Glutamatergic neuron (in vitro differentiated cells): ENCODE measurements at places on chromosomes 2 and 18. TPM values are rescaled to one million over a fixed set of nuclear protein-coding genes. Genes with fewer than 3 reads are reported as not detected.

TRIM43 gene
- 2.3 TPM for total RNA-seq

DNA sequence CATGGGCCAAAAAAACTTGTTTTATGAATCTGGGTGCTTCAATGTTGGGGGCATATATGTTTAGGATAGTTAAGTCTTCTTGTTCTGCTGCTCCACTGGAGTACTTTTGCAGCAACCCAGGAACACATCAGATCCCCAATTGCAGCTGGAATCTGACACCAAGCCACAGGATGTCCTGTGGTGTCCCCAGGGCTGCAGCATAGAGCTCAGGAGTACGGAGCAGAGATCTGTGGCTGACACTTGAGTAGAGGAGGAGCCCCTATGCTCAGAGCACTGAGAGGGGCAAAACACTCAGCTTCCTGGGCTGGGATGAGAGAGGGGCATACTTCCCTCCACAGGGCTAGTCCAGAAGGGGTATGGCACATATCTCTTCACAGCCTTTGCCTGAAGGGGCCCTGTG is 138.9 kb upstream of the ERBB4 start:
- DNase-seq: no peak
- no peak overlapping the region for H3K27ac ChIP-seq
- H3K4me1 ChIP-seq: no peaks in the 10 kb centered on the region
- no peak overlapping the region for H3K4me3 ChIP-seq
- no peaks in the 10 kb centered on the region for H3K36me3 ChIP-seq
- no peaks in the 10 kb centered on the region for H3K27me3 ChIP-seq

DNA sequence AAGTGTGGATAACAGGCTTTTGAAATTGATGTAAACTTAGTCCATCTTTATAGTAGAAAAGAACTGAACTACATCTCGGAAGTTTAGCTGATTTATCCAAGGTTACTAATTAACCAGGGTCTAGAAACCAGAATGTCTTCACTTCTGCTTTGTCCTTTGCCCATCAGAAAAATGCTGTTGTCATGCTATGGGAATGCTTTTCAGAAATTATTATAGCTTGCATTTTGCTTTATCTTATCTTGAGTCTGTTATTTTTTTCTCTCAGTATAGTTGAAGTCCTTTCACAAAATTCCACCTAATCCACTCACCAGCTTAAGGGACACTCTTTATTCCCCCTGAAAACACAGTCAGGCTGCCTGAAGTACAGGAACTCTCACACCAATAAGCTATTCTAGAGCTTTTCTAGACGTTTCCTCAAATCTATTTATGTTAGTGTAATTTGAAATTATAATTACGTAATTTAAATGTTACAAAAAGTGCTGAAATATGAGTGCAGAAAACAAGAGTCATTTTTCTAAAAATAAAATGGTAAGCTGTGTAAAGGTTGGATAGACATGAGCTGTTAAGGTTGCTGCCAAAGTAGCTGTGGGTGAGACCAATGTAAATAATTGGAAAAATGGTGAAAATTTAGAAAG is 456.3 kb downstream of the TGIF1 start:
- no peak overlapping the region for H3K4me3 ChIP-seq
- H3K27ac ChIP-seq: no peak overlapping the region
- no peaks in the 10 kb centered on the region for H3K36me3 ChIP-seq
- peaks cover 2% of the 10 kb centered on the region for H3K4me1 ChIP-seq
- DNase-seq: no peak
- H3K27me3 ChIP-seq: no peaks in the 10 kb centered on the region

DNA sequence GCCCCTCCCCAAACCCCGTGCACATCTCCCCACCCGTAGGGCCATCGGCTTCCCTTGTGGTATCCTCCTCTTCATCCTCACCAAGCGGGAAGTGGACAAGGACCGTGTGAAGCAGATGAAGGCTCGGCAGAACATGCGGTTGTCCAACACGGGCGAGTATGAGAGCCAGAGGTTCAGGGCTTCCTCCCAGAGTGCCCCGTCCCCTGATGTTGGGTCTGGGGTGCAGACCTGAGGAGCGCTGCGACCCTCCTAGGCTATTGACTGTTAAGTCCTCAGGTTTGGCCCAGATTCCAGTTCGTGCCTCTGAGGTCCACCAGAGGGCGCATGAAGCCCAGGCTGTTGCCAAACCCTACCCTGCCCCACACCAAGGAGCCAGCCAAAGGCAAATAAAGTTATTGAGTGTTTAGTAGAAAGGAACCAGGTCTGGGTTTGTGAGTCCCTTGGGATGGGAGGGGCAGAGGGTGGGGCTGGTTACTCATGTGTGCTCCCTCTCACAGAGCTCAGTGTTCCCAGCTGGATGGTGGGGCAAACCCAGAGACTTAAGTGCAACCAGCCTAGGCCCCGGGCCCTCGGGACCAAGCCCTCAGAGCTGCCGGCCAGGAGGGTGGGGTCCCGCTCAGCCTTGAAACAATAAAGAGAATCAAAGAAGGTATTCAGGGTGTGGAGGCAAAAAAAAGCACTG is 2.4 kb downstream of the PNKD start:
- H3K4me3 ChIP-seq: peak overlapping the region; percentile 31
- H3K27me3 ChIP-seq: peaks cover 13% of the 10 kb centered on the region
- no peaks in the 10 kb centered on the region for H3K36me3 ChIP-seq
- peaks cover 33% of the 10 kb centered on the region for H3K4me1 ChIP-seq

DNA sequence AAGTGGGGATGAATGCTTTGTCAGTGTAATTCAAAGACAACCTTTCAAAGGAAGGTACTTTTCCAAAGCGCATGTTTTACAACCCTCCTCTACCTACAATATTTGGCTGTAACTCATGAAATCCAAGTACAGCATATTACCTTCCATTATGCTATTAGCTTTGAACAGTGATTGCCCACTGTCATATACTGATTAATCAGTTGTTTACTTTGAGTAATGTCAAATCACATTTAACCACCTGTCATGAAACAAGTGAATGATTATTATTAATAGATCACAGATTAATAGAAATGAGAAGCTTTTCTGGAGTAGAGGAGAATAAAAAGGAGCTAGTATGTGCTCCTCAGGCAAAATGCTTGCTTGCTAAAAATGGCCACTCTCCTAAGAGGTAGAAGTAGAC is 150.5 kb upstream of the SMAD7 start:
- peaks cover 8% of the 10 kb centered on the region for H3K36me3 ChIP-seq
- DNase-seq: no peak
- H3K27ac ChIP-seq: no peak overlapping the region
- H3K4me1 ChIP-seq: no peaks in the 10 kb centered on the region
- no peak overlapping the region for H3K4me3 ChIP-seq
- H3K27me3 ChIP-seq: no peaks in the 10 kb centered on the region

GRCh38 chr2:199851883-199852282 is 891 bp upstream of the FTCDNL1 start:
- H3K4me1 ChIP-seq: peaks cover 34% of the 10 kb centered on the region
- DNase-seq: no peak
- H3K27ac ChIP-seq: no peak overlapping the region
- H3K36me3 ChIP-seq: no peaks in the 10 kb centered on the region
- H3K4me3 ChIP-seq: no peak overlapping the region

DNA sequence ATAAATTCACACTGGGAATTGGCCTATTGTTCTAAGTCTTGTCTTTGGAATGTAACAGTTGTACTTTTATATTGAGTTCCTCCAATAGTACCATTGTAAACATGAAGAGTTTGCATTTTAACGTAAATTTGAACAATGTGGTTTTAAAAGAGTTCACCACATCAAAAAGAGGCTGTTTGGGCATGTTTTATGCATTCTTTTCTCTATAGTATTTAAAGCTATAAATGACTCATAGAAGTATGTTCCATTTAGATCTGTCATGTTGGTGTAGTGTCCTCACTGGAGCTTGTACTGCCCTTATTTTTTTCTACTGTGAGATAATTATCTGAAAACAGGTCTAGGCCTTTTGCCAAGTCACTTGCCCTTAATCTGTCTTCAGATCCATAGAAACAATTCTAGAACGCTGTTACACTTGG is 141.9 kb downstream of the RHBDD1 start:
- H3K27ac ChIP-seq: no peak overlapping the region
- DNase-seq: no peak
- H3K4me3 ChIP-seq: no peak overlapping the region
- H3K4me1 ChIP-seq: no peaks in the 10 kb centered on the region
- H3K27me3 ChIP-seq: peaks cover 1% of the 10 kb centered on the region
- no peaks in the 10 kb centered on the region for H3K36me3 ChIP-seq

- no peaks in the 10 kb centered on the region for H3K4me1 ChIP-seq
- no peaks in the 10 kb centered on the region for H3K36me3 ChIP-seq
- no peak overlapping the region for H3K4me3 ChIP-seq
- no peak overlapping the region for H3K27ac ChIP-seq
Observed at GRCh38 chr2:59560769-59561168, 992.7 kb downstream of the BCL11A start.
